NCI-H524 (cell line): ENCODE measurements at places on chromosomes 1 and 21.

DNA sequence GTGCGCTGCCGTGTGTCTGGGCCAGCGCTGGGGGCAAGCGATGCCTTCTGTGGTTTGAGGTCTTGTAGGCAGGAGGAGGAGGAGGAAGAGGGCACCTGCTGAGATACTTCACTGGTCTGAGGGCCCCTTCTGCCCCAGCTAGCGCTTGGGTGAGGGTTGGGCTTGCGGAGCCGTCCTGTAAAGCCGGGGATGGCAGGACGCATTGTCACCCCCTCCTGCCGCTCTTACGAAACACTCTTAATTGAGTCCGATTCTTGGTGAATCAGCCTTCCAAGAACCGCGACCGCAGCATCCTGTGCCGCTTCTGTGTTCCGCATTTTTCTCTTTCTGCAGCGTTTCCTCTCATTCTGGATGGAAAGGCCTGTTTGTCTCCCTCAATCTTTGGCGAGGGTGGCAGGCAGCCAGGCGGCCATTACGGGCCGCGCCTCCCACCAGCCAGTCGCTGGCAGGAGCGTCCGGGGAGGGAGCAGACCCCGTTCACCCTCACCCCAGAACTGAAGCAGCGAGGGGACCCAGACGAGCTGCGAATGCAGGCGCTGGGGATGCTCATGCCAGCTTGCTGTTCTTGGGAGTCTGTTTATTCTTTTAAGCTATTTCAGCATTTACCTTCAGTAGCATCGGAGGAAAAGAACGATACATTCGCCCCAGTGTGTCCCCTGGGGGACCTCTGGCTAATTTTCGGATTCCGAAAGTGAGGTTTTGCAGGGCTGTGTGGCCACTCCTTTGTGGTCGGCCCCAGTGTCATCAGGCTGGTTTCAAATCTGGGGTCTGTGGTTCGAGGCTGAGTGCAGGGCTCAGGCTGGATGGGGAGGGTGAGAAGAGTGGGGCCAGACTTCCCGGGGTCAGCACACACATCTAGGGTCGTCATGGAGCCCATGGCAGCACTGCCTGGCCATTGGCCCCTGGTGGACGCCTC, 62.7 kb downstream of the SKI start:
- DNase-seq, result no peak

DNA sequence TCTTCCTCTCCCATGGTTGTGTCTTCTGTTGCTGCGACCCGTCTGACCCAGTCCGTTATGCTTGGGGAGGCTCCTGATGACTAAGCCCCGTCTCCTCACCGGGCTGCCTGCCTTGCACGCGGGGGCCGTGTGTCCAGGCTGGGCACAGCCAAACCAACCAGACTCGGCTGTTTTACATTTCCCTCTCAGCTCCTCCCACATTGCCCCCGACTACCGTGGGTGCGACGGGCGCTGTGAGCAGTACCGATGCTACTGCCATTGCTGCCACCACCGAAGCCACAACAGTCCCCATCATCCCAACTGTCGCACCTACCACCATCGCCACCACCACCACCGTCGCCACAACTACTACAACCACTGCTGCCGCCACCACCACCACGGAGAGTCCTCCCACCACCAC, 46.0 kb upstream of the CNTN2 start:
- no peak for DNase-seq

DNA sequence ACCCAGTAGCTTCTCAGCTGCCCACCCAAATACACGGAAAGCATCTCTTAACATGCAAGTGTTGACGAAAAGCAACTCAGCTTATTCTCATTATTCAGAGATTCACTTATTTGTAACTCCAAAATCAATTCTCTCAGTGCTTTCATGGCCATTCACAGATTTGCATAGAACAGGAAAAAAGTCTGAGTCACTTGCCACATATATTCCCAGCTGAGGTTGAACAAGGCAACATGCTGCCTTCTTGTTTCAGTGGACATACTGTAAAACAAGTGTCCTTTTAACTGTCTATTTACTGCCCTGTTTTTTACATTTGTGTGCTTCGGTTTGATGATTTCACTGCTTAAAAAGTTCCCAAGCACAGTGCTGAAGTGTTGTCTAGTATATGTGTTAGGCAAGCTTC, 273.0 kb downstream of the LTN1 start:
- no peak for DNase-seq

GRCh38 chr1:221331273-221332183, 410.4 kb downstream of the DUSP10 start:
- no peak for DNase-seq

DNA sequence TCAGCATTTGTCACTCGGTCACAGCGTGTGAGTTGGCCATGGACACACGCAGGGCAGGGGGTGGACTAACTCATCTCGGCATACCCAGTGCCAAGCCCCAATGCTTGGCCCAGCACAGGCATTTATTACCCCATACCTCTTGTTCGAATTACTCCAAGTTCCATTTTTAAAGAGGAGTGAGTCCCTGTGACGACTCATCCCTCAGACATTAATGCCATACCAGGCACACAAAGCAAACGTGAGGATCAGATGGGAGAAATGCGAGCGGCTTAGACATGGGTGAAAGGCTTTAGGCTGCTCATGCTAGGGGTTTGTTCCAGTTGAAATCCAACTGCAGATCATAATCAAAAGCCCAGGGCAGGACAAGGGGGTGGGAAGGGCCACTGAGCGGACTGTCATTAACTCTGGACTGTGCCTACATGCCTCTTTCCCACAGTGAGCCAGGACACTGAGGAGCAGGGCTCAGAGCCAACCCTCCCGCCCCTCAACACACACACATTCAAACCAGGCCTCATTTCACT, 118.5 kb upstream of the NGF start:
- DNase-seq, result no peak

DNA sequence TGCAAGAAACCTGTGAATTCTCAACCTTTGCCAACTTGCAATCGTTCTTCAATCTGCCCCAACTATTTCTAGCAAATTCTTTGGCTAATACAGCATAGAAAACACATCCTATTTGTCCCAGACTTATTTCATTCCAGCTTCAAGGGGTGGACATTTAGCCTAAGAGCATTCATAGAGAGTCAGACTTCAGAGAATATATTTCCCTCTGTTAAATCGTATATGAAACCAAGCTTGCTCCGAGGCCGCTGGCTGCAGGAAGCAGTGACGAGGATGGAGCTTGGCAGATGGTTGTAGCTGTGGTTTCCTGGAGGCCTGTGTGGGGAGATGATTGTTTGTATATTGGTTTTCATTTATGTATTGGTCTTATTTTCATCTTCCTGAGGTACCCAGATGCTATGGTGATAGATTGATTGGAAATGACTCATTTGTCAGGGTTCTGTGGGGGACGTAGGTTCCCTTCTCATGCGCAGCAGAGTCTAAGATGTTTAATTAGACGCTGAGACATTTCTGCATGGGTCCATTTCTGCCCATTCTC, 26.1 kb downstream of the MAN1C1 start:
- no peak for DNase-seq

DNA sequence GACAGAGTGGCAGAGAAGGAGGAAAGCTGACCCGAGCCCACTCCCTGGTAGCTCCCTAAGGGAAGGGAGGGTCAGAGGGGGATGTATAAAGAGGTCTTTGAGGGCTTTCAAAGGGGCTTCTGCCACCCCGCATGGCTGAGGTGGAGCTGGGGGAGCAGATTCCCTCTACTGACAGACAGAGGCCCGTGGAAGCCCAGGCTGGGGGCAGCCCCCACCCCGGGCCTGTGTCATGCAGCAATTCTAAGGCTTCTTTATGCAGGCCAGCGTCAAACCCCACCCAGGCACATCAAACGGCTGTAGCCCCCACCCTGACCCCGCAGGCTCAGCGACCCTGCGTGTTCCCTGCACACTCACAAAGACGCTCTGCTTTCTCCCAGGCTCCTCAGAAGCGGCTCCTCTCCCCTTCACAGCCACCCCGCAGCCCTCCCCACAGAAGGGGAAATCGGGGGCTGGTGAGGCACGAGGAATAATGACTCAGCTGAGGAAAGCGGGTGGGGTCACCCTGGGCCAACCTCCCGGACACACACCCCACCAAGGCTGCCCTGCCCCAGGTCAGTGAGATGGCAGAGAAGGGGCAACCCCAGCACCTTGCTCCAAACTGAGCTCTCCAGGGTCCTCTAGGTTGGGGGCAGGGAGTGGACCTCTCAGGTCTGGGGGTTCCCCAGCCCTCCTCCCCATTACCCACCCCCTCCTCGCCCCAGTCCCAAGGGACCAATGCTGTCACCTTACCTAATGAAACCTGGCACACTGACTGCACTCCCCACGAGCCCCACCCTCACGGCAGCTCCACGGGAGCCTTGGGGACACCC, 10.8 kb downstream of the SLC45A3 start:
- no peak for DNase-seq

DNA sequence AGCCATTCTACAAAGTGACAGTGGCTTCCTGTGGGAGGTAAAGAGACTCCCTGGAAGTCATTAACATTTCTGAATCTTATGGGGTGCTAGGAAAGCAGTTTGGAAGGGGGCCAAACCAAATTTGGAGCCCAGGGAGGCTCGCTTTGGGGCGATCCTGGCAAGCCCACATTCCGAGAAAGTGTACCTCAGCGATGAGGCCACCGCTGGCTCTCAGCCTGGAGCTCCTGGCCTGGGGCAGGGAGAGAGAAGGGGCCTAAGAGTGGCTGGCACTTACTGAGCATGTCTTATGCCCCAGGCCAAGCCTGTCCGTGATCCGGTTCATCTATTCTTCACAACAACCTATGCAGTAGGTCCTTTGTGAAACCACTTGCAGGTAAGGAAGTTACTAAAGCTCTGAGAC, 98.8 kb downstream of the CCDC185 start:
- no peak for DNase-seq

DNA sequence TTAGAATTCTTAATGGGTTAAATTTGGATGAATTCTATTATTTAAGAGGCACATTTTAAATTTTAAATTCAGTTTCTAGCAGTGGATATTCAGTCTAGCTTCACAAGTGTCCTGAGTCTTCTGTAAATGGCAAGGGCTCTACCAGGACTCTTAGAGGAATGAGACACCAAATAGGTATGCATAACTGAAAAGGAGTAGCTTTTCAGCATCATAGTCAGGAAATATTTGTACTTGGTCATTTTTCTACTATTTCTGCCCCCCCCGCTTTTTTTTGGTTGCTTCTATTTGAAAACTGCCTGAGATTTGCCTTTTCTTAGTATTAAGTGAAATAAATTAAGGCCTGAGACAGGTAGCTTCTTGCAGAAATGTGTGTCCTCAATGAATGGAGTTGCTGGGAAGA, 80.2 kb downstream of the MAST2 start:
- DNase-seq, result no peak

- no peak for DNase-seq
These were observed 21.0 kb downstream of the B3GALT5 start for GRCh38 chr21:39633770-39634181.

DNA sequence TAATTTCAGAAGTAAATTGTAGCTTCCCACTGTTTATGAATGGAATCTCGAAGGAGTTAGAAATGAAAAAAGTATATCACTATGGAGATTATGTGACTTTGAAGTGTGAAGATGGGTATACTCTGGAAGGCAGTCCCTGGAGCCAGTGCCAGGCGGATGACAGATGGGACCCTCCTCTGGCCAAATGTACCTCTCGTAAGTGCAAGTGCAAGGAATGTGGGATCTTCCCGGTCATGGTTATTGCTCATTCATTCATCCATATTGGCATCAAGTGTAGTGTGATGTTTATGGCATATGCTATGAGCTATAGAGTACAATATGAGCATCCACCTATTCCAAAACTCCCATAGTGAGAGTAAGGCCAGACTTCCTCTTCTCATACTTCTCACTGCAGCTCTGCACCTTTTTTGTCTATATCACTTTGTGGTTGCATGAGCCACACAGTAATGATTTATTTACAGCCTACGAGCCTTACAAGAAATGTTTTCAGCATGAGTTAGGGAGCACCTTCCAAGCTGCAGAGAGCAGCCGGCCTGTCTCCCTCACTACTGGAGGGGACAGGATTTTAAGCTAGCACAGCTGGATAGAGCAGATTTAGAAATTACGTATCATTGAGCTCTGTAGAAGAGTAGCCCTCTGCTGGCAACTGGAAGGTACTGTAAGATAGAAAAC, 24.9 kb upstream of the CR1L start:
- DNase-seq, result peak; percentile 80

DNA sequence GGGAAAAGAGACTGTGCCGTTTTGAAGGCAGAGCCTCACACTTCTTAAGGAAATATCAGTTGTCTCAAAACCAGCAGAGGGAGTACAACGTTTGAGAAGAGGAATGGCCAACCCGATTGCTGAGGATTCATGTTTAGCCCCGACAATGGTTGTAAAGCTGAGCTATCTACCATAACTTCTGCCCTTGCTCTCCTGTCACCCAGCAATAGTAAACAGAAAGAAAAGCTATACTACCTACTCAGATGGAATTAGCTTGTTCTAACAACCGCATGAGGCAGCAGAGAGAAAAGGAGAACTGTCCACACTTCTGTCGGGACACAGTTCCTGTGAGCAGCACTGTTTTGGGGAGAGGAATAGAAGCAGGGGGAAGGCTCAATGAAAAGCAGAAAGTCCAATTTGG, 91.2 kb downstream of the SLC45A1 start:
- DNase-seq, result no peak

- no peak for DNase-seq
These were observed 329.7 kb upstream of the SNX7 start for GRCh38 chr1:98331718-98332311.

DNA sequence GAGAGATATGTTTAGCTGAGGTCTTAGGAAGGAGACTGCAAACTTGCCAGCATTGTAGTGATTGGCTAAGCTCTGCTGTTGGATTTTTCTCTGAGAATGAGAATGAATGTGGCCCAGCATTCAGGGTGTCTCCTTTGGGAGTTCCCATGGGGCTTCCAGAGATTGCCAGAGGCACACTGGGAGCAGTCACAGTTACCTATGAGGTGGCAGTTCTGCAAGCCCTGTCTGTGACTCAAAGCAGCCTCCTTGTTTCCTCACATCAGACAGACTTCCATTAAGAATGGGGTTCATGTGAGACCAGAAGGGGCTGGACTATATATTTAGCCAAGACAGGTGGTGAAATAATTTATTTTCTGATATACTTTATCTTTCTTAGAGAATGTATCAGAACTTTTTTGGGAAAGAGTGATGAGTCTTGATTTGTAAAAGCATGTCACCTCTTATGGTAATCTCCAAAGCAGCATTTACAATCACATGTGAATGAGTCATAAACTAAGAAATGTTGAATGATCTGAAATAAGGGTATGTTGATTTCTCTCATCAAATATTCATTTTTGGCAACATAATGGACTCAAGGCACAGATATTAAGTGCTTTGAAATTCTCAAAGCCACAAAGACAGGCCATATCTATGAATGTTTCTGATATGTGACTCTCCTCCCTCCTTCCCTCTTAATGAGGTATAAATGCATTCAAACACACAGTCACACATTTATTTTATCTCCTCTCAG, 9.5 kb upstream of the SLC19A2 start:
- no peak for DNase-seq

- no peak for DNase-seq
These were observed 294.3 kb upstream of the SPAG17 start for GRCh38 chr1:118479351-118479750.

DNA sequence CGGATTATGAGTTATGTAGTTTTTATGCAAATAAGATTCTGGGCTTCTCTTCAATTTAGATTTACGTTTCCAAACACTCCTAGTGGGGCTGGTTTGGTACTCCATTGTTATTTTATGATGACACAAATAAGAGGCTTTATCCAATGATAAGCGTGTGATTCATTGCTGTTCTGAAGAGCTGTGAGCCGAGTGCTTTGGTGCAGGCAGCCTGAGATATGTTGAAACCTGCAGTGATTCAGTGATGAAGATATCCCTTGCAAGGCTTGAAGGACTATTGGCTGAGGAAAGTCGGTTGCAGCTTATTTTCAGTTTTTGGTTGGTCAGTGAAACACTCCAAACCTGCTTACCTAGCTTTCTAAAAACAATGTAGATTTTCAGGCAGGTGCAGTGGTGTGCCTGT, 112.2 kb downstream of the RYR2 start:
- DNase-seq, result no peak
